ENCODE measurements at places on chromosomes 6 and 20.
A peak's percentile ranks its signal among the peaks of the same experiment; 100 is the strongest.

DNA sequence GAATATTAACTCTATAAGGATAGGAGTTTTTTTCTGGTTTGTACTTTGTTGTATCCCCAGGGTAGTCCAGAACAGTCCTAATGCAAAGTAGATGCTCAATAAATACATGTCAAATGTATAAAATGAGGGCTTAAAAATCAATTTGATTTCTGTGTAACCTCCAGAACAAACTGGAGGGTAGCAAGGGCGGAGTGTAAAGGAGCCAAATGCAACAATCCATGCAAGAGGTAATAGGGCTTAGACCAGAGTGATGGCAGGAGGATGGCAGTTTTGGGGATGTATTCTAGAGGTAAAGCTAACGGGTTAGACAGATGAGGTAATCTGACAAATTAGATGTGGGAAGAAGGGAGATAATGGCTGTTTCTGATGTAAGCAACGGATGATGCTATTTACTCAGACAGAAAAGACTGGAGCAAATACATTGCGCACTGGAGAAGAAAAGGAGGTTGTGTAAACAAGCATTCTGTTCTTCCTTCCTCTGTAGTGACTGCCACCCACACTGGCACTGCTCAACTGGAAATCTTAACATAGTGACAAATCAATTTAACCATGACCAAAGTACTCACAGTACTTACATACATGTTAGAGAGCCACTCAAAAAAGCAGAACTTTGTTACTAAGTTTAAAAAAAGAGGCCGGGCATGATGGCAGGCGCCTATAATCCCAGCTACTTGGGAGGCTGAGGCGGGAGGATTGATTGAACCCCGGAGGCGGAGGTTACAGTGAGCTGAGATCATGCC is 2.0 kb downstream of the ZNF318 start:
- no peak for DNase-seq

GRCh38 chr6:21299216-21299615 is 294.3 kb upstream of the SOX4 start:
- DNase-seq = no peak

DNA sequence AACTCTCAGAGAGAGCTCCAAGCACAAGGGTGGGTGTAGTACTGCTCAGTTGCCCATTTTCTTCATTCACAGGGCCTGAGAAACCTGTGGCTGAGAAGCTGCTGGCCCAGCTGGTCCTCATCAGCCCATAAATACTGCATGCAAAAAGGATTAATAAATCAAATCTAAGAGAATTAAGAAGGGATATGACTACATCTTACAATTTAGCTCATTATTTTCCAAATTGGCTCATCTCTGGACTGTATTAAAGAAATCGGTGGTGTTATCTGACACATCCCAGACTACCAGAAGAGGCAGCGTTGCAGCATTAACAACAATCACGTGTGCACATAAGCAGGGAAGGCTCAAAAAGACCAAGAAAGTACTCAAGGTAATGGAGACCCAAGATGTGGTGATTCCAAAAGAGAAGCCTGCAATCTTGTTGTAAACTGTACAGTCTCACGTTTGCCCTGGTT is 90.7 kb downstream of the CD24 start:
- no peak for DNase-seq

GRCh38 chr20:50460115-50460607 is 50.0 kb upstream of the PTPN1 start:
- DNase-seq = no peak

- no peak for DNase-seq
These were observed 392 bp downstream of the PSMB8 start for GRCh38 chr6:32843331-32843978.

GRCh38 chr20:55057779-55058415 is 582.5 kb downstream of the DOK5 start:
- DNase-seq = no peak

- DNase-seq = peak; percentile 63
These were observed 309 bp upstream of the AIG1 start for GRCh38 chr6:143060354-143060805.

GRCh38 chr6:10042280-10042679 is 372.6 kb downstream of the TFAP2A start:
- no peak for DNase-seq

DNA sequence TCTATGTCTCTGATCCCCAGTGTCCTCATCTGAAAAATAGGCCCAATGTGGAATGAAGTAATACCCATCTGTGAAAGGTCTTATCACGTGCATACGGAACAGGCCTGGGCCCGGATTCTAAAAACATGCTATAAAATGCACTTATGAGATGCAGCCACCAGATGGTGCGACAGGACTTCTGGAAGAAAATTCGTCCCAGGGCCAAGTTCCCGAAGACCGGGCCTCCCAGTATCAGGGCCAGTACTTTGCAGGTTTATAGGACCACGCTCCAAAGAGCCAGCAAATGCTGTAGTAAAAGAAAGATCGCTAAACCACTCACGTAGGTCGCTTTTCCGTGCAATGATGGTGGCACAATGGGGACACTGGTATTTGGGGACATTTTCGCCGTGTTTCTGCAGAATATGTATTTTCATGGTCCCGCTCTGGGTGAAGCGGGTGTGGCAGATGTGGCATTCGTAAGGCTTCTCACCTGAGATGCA is 10.6 kb downstream of the CTCFL start:
- DNase-seq = no peak

- no peak for DNase-seq
These were observed 1.5 kb downstream of the HLA-DOA start for GRCh38 chr6:33007831-33008400.

GRCh38 chr20:48214601-48215000 is 429.3 kb upstream of the SULF2 start:
- DNase-seq = no peak

DNA sequence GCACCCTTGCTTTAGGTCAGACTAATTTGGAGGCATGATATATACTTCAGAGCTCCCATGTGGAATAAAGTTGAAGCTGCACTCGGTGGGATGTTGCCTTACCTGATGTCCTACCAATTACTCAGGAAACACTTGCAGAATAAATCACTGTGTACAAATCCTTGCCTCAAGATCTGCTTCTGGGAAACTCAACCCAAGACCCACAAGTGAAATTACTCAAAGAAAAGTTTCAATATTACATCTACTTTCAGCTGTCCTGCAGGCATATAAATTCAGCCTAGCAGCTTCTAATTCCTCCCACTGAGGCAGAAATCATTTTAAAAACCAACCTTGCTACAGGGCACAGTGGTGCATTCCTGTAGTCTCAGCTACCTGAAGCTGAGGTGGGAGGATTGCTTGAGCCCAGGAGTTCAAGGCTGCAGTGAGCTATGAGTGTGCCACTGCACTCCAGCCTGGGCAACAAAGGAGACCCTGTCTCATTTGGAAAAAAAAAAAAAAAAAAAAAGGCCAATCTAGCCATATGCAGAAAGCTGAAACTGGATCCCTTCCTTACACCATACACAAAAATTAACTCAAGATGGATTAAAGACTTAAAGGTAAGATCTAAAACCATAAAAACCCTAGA is 20.7 kb upstream of the DCDC2 start:
- no peak for DNase-seq

DNA sequence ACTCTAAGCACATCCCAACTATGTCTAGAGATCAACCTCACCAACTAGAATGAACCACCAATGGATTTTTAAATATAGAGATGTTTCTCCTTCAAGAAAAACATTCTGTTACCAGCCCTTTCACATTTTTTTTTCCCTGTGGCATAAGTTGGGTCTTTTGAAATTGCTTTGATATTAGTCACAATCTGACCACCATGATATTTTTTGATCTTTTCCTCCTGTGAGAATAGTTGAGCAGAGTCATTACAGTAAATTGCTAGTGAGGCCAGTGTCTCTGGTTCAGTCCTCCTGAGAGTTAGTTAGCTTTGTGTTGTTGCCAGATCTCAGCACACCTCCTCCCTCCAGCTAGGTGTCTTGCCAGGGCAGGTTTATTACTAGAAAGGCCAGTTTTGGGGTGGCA is 79.7 kb upstream of the MYLIP start:
- DNase-seq = no peak

DNA sequence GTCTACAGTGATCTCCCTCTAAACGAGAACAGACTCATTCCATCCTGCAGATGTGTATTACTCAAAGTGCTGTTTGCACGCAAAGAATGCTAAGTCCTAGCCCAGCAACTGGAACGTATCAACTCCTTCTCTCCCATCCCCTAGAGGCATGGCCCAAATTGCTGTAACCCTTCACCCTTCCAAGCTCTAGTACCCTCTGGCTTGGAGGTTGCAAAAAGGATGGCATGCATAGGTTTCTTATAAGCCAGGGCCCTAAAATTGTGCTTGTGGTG is 71.5 kb upstream of the TGM3 start:
- DNase-seq = no peak

GRCh38 chr6:20415712-20416454 is 14.2 kb downstream of the E2F3 start:
- no peak for DNase-seq

GRCh38 chr6:40341726-40342125 is 245.4 kb downstream of the LRFN2 start:
- DNase-seq = no peak

- no peak for DNase-seq
These were observed 98.1 kb downstream of the HIVEP2 start for GRCh38 chr6:142846883-142847287.

- DNase-seq = no peak
These were observed 2.8 kb upstream of the ZSWIM1 start for GRCh38 chr20:45878076-45878761.

DNA sequence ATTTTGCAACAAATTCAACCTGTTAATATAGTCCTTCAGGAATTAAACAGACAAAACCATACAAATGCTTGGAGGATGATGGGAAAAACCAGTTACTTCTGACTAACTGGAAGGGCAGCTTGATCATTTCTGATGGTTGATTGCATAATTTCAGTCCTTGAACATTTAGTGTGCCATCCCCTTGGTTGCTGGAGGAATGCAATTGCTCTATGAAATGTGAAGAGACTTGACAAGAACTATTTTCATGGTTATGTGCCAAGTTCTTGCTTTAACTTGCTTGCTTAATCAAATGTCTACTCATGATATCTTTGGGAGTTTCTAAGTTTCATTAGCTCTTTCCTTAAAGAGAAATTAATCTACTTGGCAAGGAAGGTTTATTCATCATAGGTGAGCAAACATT is 45.2 kb downstream of the ANKEF1 start:
- no peak for DNase-seq

- no peak for DNase-seq
These were observed 58.8 kb upstream of the MAP7 start for GRCh38 chr6:136608991-136609390.
